GM23248 (cell line): ENCODE measurements at places on chromosomes 3 and 15.

GRCh38 chr3:123642182-123642956 lies 57.5 kb upstream of the HACD2 start:
- no peaks in the 10 kb centered on the region for H3K27me3 ChIP-seq
- no peak overlapping the region for H3K4me3 ChIP-seq
- peaks cover 4% of the 10 kb centered on the region for H3K4me1 ChIP-seq
- H3K27ac ChIP-seq = no peak overlapping the region

- peak; percentile 64 for DNase-seq
- no peak overlapping the region for H3K4me3 ChIP-seq
- H3K36me3 ChIP-seq = no peaks in the 10 kb centered on the region
- no peak overlapping the region for H3K27ac ChIP-seq
- no peaks in the 10 kb centered on the region for H3K27me3 ChIP-seq
Observed at GRCh38 chr3:182810574-182811268, 17.4 kb downstream of the ATP11B start.

DNA sequence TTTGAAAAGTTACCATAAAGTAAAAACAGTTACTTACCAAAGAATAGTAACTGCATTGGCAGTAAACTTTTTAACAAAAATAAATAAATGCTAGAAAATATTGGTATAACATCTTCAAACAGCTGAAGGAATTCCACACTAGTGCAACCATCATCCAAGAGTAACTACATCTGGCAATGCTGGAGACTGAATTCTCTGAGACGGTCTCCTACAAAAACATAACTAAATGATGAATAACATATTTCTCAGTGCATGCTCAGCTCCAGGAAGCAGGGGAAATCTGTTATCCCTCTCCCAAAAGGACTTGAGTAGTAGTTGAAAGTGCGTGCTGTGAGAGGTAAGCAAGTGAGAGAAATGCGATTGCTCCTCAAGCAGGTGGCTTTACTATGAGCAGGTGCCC lies 526.8 kb upstream of the CCDC54 start:
- H3K27me3 ChIP-seq = no peaks in the 10 kb centered on the region
- peak; percentile 51 for DNase-seq
- no peaks in the 10 kb centered on the region for H3K36me3 ChIP-seq

GRCh38 chr3:75380276-75380771 lies 283.8 kb upstream of the FRG2C start:
- H3K36me3 ChIP-seq = no peaks in the 10 kb centered on the region
- H3K27ac ChIP-seq = no peak overlapping the region
- no peak overlapping the region for H3K4me3 ChIP-seq
- no peaks in the 10 kb centered on the region for H3K4me1 ChIP-seq
- no peaks in the 10 kb centered on the region; the same call in 1 of the 2 replicates for H3K27me3 ChIP-seq
- no peak for DNase-seq

GRCh38 chr15:29126821-29127461 lies 142.7 kb downstream of the NSMCE3 start:
- no peak for DNase-seq
- H3K36me3 ChIP-seq = no peaks in the 10 kb centered on the region
- no peaks in the 10 kb centered on the region for H3K4me1 ChIP-seq
- H3K4me3 ChIP-seq = no peak overlapping the region

- no peaks in the 10 kb centered on the region for H3K27me3 ChIP-seq
- no peak overlapping the region for H3K27ac ChIP-seq
- no peak overlapping the region for H3K4me3 ChIP-seq
Observed at GRCh38 chr3:62600033-62600432, 226.7 kb upstream of the FEZF2 start.
